ENCODE measurements at places on chromosomes 13 and 19.
A peak's percentile ranks its signal among the peaks of the same experiment; 100 is the strongest.

- no peak for DNase-seq
These were observed 518 bp downstream of the FLT3LG start for GRCh38 chr19:49474542-49474924.

DNA sequence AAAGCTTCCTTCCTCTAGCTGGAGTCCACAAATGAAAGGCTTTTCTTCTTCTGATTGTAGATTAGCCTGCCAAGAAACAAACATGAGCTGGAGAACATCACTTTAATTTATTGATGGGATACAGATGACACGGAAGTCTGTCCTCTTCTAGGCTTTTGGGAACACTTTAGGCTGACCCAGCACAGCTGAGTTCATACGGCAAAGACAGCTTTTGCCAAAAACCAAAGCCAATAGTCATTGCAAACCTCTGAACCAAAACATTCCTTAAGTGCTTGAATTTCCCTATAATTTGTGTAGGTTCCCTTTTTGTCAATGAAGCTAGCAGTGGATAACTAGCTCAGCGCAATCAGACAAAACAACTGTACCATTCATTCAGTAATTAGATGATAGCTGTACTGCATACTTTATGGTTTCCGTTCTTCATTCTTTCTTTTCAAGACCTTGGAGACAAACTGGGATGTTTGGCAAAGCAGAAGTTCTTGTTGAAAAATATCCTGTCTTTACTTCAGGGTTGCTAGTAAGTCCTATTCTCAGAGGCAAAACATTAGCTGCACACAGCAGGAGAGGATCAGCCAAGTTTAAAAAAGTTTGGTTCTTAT, 95.7 kb upstream of the SPRY2 start:
- no peak for DNase-seq

DNA sequence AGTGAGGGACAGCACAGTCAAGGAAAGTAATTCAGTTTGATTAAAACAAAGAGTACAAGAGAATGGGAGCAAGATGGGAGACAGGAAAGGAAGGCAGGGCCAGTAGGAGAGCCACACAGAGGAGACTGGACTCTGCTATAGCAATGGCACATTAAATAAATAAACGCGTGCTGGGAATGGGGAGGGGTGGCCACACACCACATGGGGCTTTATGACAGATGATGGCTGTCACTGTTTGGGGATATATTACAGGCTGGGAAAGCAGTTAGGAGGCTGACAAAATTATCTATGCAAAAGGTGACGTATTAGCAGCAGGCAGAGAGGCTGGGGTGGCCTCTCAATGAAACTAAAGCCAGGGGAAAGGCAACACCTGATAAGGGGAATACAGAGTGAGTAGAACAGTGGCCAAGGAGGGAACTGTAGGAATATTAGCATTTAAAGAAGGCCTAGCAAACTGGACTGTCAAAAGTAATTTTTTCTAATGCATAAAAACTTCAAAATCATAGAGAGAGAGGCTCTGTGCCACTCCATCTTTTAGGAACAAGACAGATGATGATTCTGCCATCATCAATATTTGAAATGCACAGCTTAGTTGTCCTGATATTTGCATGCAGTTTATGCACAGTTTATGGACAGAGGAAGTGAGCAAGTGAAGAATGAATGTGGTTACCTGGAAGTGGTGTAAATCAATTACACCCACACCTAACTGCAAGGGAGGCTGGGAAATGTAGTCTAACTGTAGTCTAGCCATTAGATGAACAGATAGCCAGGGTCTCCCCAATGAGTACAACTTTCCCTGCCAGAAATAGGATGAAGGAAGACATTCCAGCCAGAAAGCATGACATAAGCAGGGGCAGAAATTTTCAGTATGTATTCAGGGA, 346.5 kb downstream of the FOXO1 start:
- DNase-seq, result peak; percentile 21

- DNase-seq, result no peak
These were observed 687.8 kb downstream of the EFNB2 start for GRCh38 chr13:105847527-105848291.

DNA sequence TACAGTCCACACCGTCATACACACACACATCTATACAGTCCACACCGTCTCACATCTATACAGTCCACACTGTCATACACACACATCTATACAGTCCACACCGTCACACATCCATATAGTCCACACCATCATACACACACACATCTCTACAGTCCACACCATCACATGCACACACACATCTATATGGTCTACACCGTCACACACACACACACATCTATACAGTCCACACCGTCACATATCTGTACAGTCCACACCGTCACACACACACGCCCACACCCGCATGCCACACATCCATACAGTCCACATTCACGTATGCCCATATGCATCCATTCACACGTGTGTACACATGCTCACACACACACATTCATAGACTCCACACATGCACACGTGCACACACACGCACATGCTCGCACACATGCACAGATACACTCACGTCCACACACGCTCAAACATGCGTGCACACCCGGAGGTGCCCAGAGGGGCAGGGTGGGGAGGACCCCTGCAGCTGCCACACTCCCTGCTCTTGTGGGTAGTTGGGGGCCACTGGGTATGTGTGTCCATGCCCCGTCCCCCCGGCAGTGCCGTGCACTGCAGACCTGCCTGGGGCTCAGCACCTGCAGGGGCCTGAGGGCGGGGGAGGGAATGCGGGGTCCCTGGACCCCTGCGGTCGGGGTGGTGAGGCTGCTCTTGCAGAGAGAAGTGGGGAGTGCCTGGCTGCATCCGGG, 29.2 kb downstream of the PIAS4 start:
- no peak for DNase-seq

DNA sequence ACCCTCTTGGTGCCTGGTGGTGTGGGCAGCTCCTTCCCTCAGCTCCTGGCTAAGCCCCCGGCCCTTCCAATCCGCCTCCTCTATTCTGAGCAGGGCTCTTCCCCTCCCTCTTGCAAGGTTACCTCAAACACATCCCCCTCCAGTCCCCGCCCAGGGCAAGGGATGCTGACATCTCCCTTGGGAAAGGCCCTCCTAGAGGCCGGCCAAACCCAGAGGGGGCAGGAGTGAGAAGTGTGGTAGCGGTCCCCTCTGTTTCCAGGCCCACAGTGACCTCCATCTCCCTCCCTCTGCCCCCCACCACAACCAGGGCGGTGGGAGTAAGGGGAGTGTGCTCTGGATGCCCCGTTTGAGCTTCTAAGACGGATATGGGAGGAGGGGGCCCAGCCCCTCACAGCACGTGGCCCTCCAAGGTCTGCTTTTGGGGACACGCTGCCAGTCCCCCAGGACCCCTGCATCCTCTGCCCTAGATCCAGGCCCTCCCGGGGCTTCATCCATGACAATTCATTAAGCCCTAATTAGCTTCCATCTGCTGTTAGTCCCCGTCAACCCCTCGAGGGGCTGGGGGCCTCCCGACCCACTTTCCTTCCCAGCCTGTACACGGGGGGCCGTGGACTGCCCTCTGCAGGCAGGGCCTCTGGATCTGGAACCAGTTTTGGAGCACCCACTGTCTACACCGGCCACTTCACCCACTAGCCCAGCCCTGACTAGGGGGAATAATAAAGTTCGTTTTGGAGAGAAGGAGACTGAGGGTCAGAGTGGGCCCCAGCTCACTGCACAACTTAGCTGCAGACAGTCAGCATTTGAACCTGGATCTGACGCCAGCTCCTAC, 2.3 kb downstream of the LINGO3 start:
- DNase-seq, result no peak

DNA sequence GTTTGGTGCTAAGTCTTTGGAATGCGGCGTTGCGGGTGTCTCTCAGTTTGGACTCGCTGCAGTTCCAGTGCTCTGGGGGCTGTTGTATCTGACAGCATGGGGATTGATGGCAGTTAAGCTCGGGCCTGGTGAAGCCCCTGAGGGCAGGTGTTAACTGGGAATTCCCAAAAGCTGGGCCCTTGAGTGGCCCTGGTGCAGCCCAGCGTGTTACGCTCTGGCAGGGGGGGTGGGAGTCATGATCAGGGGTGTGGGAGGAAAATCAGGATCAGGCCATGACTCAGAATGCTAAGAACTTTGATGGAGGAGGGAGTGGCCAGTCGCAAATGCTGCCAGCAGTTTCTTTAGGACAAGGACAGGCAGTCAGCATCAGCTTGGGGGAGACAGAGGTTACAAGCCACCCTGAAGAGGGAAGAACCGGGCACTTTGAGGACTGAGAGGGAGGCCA, 19.6 kb downstream of the AP2A1 start:
- no peak for DNase-seq

GRCh38 chr13:33526718-33527117, 241.2 kb upstream of the STARD13 start:
- no peak for DNase-seq

DNA sequence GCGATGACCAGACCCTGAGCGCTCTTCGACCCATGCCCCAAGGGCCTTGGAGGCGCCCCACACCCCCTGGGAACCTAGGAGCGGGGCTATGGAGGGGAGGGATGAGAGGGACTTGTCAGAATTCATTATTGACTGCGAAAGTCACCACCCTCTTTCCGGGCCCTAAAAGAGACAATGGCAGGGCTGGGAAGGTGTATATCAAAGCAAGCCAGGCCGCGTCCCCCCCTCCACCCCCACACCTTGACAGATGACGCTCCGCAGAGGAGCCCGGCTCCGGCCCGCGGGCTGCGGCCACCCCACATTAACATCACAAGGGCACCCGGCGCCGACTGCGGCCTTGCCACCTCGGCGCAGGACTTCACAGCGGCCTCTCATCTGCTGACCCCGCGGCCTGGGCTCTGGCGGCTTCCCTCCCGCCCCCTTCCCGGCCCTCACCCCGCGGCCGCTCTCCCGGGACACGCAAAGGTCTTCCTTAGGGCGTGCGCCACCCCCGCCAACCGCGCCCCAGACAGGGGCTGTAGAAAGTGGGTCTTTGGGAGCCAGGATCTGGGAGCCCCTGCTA, 2.4 kb downstream of the CDX2 start:
- DNase-seq, result no peak

DNA sequence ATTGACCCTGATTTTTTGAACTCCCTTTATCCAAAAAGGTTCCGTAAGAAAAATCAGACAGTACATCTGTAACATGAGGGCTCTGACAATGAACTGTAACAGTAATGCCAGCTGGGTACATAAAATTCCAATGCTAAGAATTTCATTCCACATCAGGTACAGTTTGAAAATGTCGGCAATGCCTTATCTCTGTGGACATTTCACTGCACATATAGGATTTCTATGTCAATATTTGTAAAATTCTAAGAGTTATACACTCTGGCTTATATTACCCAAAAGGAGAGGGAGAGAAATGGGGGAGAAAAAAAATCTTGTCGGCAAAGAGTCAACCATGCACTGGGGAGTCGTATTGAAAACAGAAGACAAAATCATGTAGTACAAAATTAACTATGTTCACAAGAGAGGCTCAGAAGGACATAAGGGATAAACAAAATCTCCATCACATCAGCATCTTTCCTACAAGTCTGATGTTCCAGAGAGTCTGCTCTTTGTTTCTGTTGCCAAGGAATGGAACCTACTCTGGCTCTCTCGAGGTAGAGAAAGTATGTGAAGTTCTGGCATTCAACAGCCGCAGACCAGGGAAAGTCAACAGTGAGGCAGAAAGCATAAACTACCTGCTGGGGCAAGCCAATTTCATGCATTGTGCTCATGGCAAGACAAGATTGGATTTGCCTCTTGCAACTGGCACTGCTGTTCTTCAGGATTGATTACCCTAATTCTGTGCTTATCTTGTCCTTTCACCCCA, 72.4 kb downstream of the STARD13 start:
- DNase-seq, result no peak

- DNase-seq, result no peak
These were observed 48.1 kb upstream of the RAP2A start for GRCh38 chr13:97385854-97386253.

DNA sequence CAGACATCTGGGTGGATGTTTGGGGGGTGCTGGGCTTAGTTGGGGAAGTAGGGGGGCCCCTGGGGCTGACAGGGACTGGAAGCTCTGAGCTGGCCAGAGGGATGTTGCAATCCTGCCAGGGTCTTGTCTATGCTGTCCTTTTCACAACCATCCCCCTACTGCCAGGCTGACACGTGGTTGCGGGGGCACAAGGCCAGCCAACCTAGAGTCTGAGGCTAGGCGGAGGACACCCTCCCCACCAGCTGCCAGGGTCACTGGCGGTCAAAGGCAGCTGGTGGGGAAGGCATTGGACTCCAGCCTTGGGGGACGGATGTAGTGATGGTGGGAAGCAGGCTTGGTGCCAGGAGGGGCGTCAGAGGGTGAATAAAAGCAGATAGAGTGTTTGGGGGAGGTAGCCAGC, 1.6 kb upstream of the APOC1 start:
- DNase-seq, result no peak

GRCh38 chr19:43639519-43640423, at the start of gene CADM4:
Gene CADM4 (minus strand): TSS chr19:43639850. CDS start chr19:43639790, 60 bp downstream.
- peak; percentile 38 for DNase-seq

DNA sequence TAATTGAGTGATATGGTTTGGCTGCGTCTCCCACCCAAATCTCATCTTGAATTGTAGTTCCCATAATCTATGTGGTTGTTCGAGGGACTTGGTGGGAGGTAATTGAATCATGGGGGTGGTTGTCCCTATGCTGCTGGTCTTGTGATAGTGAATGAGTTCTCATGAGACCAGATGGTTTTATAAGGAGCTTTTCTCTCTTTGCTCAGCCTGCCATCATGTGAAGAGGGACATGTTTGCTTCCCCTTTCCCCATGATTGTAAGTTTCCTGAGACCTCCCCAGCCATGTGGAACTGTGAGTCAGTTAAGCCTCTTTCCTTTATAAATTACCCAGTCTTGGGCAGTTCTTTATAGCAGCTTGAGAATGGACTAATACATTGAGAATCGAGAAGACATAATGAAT, 480.1 kb downstream of the GPC5 start:
- DNase-seq, result no peak

Measured in activated CD4-positive, alpha-beta T cell treated with anti-CD3 and anti-CD28 coated beads, Interleukin-2, Interleukin-6, amounts not matched to agents 100 ng/mL and 50 ng/mL, durations not matched to agents 16 hours and 8 hours (primary cell).